NCI-H2171 (cell line): ENCODE measurements at places on chromosomes 6 and 20.

- DNase-seq, result no peak
Observed at GRCh38 chr6:81933608-81934051, 181.1 kb upstream of the TENT5A start.

DNA sequence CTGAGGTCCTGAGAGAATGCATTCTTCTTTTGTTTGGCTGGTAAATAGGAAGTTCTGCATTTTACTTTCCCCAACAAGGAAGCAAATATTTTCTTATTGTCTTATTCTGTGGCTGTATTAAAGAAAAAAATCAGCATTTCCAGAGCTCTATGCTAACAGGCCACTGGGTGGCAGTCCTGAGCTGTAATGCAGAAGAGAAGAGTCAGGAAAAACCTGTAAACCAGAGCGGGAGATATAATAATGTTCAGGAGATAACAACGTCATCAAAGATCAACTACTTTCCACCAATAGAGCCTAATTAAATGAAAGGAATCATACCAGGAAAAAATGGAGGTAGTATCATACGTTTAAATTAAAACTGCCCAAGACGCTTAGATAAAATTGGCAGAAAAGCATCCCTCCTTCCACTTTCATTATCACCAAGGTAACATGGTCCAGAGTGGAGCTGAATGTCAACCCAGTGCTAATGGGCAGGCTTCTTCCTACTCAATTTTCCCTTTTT lies 55.6 kb upstream of the CARMIL1 start:
- peak; percentile 46 for DNase-seq

- no peak for DNase-seq
Observed at GRCh38 chr20:53660078-53660909, 66.7 kb upstream of the ZNF217 start.

- DNase-seq, result no peak
Observed at GRCh38 chr20:50151034-50151743, 2.3 kb downstream of the PEDS1 start.

GRCh38 chr20:63744574-63745423 lies 5.2 kb downstream of the SLC2A4RG start:
- DNase-seq, result no peak

GRCh38 chr6:65537600-65537999 lies 169.4 kb downstream of the EYS start:
- no peak for DNase-seq

GRCh38 chr6:111993342-111993741 lies 60.6 kb upstream of the CCN6 start:
- DNase-seq, result peak; percentile 63

DNA sequence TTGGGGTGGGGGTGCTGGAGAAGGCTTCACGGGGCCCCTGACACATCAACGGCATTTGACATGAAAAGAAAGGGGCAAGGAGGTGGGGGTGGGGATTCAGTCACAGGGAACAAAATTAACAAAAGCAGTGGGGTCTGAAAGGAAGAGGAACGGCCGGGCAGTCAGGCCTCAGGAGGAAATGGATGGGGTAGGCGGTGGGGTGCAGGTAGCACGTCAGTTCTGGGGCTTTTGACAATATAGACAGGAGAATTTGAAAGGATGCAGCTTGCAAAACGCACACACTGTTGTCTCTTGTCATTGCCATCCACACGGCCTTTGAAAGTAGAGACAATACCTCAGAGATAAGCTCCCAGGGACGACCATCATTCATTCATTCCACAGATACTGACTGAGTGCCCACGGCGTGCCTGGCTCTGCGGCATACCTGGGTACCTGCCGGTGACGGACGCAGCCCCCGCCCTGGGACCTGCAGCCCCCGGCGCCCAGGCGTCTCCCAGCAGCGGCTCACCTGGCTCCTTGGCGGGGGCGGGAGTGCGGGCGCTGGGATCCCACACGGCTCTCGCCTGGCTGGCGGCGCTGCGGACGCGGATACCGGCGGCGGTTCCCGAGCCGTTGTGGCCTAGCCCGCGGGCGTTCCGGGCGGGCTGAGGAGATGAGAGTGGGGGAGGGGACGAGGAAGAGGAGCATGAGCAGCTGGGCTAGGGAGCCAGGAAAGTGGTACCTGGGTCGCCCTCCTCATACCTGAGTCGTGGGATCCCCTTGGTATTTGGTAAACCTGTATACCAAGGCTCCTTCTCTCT lies at the start of gene SLC26A8:
Gene SLC26A8 (minus strand): TSS at position 646 of the 800 bp plus-strand sequence. CDS start 4,934 bp downstream, outside the sequence.
- no peak for DNase-seq

DNA sequence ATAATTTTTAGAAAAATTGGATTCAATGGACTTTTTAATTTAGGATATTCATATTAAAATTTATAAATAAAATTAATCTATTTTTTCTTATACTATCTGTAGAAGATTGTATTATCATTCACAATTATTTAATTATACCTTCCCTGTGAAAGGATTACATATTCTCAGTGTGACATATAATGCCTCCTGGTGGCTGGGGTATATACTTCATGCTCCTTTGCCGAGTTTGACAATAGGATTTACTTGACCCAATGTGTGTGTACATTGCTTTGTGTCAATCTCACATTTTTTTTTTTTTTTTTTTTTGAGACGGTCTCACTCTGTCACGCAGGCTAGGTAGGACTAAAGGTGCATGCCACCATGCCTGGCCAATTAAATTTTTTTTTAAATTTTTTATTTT lies 230.0 kb upstream of the CHD6 start:
- no peak for DNase-seq

GRCh38 chr20:45251884-45252560 lies 2.3 kb downstream of the SLPI start:
- DNase-seq, result no peak

- DNase-seq, result no peak
Observed at GRCh38 chr20:53767206-53767930, 173.7 kb upstream of the ZNF217 start.

- DNase-seq, result no peak
Observed at GRCh38 chr20:18754653-18755045, 58.9 kb upstream of the SCP2D1 start.

DNA sequence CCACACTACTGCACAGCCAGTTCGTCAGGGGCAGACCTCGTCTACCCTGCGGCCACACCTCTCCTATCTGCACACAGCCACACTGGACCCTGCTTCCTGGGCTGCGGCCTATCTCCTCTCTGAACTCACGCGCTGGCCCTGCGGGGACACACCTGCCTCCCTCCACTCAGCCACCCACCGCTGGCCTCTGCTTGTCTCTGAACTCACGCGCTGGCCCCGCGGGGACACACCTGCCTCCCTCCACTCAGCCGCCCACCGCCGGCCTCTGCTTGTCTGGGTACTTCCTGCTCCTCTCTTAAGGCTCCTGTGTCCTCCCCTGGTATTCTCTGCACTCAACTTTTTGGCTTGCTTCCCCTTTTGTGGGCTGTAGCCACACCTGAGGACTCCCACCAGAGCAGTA lies 52.3 kb downstream of the HUS1B start:
- no peak for DNase-seq

GRCh38 chr6:29995340-29995777 lies 53.0 kb downstream of the HLA-A start:
- no peak for DNase-seq

- DNase-seq, result no peak
Observed at GRCh38 chr20:56369179-56369578, 10.4 kb downstream of the FAM210B start.

DNA sequence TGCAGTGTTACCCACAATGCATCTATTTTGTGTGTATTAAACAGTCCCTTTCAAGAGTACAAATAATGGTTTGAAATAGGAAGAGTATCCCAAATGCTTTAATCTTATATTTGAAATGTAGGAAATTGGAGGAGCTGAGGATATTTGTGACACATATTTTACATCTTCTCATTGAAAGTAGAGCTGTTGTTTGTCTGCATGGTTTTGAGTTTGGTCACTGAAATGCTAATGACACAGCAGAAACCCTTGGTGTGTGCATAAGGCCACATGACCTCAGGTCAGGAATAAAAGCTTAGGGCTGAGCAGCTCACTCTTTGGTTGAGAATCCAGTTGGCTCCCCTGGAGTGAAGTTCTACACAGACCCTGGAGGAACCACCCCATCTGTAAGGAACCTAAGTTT lies 49.8 kb downstream of the TPD52L1 start:
- no peak for DNase-seq
